Hematopoietic multipotent progenitor cell treated with erythropoietin and hydrocortisone succinate and interleukin-3 and kit ligand, for 4 days (in vitro differentiated cells): ENCODE measurements at places on chromosomes 12 and 14.

- peak; percentile 8 for DNase-seq
Measured at GRCh38 chr12:18923721-18924120, 185.8 kb downstream of the CAPZA3 start.

DNA sequence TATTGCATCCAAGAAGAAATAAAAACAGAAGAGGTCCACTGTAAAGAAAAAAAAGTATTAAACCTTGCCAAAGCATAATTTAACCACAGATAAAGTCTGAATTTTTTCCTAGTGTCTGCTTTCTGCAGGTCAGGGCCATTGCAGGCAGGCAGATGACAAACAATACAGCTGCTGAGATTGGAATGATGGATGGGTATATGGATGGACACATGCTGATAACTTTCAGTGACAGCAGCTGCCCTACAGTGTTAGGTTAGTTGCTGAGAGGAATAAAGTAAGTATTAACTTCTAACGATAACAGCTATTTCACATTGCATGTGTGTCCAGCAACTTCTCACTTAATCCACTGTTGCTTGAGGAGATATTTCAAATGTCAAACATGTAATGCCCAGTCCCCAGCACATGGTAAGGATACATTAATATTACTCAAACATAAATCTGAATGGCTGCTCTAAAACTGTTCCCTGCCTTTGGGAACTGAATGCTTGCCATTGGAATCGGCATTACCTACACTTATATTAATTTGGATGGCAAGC lies 515.3 kb downstream of the RMST start:
- no peak for DNase-seq

DNA sequence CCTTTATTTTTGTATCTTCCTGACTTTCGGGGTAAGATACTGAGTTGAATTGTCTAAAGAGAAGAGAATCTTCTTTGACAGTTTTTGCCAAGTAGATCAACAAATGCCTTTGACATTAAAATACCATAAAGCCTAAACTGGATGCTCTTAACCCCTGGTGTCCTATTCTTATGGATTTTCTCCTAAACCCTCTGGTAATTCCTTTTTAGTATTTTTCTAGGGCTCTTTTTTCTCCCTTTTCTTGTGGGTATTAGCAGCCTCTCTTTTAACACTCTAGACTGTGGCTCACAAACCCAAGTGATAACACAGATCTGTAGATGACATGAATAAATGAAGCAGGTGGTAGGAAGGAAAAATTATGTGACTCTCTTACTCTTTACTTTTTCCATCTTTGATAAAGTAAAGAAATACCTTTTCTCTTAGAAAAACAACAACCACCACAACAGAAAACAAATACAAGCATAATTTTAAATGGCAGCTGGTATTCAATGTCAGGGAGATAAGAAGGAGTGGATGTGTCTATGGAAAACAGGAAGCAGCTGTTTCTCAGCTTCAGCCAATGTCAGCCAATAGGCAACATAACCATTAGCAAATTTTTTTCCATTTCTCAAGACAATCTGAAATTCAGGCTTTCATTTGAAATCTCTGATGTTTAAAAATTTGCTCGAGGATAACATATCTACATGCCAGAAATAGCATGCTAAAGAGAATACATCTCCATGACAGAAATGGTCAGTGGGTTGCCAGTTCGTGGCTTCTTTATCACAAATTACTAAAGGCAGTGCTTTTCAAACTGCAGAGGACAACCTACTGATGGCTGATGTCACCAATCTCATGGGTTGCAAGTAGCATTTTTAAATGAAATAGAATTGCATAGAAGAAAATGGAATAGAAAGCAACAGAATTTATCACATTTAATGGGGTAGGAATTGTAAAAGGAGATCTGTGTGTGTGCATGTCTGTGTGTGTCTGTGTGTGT lies 123.1 kb upstream of the KRR1 start:
- DNase-seq = no peak

DNA sequence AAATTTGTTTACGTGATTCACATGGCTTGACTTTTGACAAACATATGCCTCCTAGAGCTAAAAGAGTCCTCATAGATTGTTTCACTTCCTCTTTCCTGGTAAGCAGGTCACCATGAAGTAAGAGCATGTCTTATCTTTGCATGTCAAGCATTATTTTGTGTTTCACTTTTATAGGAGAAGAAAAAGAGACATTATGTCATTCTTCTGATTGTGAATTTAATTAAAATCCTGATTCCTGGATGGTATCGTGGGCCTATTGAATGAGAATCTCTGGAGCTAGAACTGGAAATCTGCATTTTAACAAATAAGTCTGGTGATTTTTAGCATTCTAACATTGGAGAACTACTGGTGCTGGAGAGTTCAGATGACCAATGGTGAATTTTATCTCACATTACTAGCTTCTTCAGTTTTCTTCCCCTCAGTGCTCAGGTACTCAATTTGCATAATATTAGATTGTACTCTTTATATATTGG lies 218.6 kb upstream of the ATP2B1 start:
- peak; percentile 86 for DNase-seq

GRCh38 chr14:77965050-77965449 lies 165.1 kb downstream of the ADCK1 start:
- no peak for DNase-seq

GRCh38 chr14:94921882-94922585 lies 152.1 kb upstream of the GSC start:
- DNase-seq = no peak

DNA sequence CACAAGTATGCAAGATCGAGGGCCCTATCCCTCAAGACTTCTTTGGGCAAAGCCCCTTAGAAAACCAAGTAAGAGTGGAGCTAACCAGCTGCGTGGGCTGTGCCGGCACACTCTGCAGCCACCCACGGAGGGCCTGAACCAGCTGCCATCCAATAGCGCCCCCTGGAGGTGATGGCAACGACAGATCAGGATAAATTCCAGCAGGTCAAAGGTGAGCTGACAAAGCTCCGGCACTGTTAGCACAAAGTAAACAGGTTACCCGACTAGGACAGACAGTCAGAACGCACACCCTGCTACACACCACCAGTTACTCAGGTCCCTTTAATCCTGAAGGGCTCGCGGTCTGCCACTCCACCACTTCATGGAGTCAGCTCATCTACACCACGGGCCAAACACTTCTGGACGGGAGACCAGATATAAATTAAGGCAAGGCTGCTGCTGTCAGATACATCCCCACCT lies 4.9 kb downstream of the ZBTB39 start:
- peak; percentile 86 for DNase-seq

- DNase-seq = no peak
Measured at GRCh38 chr12:96786791-96787190, 120.3 kb upstream of the NEDD1 start.

- no peak for DNase-seq
Measured at GRCh38 chr12:100493396-100494012, 19.8 kb downstream of the NR1H4 start.

- DNase-seq = no peak
Measured at GRCh38 chr12:123546281-123546680, 12.8 kb upstream of the RILPL1 start.

DNA sequence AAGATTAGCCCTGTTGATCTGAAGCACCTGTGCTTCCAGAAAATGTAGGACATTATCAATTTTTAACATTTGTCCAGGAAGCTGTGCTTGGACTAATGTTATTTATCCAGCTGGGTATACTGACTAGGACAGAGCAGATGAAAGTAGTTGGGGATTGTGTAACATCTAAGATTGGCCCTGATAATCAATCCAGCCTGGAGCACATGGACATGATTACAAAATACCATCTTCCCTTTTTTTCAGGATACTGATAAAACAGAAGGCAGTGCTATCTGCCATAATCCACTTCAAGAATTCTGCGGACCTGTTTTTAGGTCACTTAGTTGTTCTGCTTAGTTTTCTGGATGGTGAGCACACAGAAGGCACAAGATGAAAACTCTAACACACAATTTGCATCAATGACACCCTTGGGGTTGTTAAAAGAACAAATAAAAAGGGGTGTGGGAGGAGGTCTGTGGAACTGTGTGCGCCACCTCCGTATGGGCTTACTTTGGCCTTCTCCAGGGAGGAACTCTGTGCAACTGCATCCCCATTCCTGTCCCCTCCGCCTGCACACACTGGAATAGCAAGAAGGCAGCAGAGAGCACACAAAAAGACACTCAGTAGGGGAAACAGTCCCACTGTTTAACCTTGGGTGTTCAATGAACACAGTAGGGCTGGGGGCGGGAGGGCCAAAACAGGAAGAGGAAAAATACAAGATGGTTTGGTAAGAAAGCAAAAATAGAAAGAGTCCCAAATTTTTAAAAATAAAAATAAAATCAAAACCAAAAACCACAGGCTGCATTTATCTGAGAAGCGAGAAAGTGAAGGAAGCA lies 31.1 kb upstream of the DUSP6 start:
- peak; percentile 45 for DNase-seq

DNA sequence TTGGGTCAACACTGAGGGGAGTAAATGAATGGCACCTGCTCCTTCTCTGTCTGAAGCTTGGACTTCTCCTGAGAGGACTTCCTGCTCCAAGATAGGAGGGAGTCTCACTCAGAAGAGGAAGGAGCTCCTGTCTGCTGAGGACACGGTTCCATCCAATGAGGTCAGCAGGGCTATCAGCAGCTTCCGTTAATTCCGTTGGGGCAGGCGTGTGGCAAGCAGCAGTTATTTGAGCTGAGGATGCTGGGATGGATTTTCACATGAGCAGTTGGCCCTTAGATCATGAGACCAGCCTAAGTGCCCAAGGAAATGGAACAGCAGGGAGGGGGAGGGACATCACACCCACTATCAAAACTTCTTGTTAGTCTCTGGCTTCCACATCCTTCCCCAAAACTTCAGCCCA lies 159.0 kb upstream of the PZP start:
- DNase-seq = no peak

DNA sequence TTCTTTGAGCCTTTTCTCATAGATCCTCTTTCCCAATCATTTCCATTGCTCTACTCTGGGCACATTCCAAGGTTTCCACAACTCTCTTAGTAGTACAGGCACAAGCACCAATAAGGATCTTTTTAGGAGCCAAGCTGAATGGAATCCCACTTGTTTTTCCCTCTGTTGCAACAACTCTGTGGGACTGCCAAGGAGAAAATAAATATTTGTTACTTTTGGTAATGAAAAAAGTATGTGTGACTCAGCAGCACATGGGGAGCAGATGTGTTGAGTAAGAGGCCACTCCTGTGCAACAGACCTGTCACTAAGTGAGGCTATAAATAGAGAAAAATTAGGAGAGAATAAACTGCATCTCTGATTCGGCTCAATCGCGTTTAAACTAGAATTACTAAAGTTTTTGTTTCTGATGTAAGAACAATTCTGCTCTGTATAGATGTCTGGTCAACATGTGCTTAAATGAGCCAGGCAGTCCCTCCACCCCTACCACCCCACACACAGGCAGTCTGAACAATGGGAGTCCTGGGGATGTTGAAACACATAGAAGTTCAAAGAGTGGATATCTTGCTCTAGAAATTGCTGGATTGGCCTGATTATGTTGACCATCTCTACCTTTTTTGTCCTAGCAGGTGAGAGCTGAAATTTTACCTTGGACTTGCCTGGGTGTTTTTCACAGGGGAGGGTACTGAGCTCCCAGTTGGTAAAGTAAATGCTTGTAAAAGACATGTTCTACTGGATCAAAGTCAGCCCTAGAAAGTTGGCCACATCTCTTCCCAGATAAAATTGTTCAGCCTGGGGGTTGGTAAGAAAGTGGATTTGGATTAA lies 244.3 kb upstream of the NOVA1 start:
- DNase-seq = no peak

DNA sequence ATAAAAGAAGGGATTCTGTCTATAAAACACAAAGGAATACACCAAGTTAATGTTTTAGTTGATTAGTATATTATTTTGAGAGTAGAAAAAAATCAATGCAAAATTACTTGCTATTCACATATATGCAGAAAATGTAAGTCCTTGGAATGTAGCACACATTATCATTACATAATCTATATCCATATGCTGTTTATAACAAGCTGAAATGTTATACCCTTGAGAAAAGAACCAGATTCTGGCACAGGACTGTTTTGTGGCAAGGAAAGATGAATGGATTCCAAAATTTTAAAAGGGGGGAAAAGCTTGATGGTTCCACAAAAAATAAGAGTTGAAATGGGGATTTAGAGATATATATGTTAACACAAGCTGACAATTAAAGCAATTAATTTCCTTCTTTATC lies 153.6 kb downstream of the MSRB3 start:
- DNase-seq = no peak

DNA sequence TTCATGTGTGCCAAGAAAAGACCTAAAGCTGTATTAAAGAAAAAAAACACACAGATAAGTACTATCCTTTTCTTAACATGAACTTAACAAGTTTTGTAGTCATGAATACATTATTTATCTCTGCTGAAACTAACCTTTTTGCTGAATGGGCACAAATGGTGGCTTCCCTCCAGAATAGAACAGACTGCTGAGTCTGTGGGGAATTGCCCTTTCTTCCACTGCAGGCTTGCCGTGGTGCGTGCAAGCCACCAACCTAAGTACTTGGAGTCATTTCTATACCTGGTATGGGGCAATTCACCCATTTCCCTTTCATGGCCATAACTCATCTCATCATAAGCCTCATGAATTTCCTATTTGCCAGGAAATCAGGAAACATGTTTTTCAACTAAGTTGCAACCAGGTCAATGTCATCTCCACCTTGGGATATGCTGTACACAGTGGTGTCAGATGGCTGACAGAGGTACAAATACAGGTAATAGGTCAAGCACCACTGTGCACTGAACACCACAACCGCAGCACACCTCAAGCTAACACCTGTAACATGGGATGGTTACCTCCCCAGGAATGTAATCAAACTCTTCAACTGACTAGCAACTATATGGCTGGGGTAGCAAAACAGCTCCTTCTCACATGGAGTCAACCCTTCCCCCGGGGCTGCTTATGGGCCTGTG lies 49.9 kb downstream of the CATSPERB start:
- no peak for DNase-seq

GRCh38 chr12:14367040-14367661 lies 1.7 kb downstream of the ATF7IP start:
- peak; percentile 70 for DNase-seq

DNA sequence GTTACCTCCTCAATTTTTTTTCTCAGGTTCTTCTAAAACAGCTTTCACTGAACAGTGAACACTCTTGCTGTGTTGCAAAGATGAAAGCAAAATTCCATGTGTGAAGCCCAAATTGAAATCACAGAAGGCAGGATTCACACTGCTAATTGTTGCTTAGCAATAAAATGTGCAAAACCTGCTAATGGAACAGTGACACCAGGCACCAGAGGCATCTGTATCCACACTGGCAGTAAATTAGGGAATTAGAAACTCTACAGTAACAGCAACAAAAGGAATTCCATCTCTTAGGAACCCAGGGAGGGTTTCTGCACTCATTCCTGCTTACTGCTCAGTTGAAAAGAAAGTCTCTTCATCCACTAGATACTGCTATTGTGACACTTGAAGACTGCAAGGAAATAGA lies 202.3 kb downstream of the GXYLT1 start:
- no peak for DNase-seq

GRCh38 chr14:74474376-74474775 lies 18.7 kb downstream of the NPC2 start:
- no peak for DNase-seq
